ENCODE measurements at places on chromosomes 13 and 19.

GRCh38 chr13:21670006-21670882 lies 629 bp upstream of the FGF9 start:
- DNase-seq, result peak; percentile 49

DNA sequence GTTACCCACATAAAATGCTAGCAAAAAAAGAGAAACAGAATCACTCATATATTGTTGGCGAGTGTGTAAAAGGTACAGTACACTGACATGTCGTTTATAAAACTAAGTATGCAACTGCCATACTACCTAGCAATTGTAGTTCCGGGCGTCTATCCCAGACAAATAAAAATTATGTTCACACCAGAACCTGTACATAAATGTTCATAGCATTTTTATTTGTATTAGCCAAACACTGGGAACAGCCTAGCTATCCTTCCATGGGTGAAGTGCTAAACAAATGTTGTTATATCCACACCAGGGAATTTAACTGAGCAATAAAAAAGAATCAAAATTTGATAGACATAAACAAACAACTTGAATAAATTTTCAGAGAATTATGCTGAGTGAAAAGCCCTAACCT lies 28.9 kb upstream of the POSTN start:
- DNase-seq, result no peak

- DNase-seq, result no peak
These were observed 4.3 kb upstream of the NR2F6 start for GRCh38 chr19:17249887-17250548.

- no peak for DNase-seq
These were observed 1686.7 kb upstream of the MIR17HG start for GRCh38 chr13:89660752-89661151.

GRCh38 chr19:4831304-4831978 lies at the start of gene TICAM1:
TICAM1 (minus strand) TSS chr19:4831712; CDS start chr19:4818377, 13,335 bp downstream.
- DNase-seq, result no peak

DNA sequence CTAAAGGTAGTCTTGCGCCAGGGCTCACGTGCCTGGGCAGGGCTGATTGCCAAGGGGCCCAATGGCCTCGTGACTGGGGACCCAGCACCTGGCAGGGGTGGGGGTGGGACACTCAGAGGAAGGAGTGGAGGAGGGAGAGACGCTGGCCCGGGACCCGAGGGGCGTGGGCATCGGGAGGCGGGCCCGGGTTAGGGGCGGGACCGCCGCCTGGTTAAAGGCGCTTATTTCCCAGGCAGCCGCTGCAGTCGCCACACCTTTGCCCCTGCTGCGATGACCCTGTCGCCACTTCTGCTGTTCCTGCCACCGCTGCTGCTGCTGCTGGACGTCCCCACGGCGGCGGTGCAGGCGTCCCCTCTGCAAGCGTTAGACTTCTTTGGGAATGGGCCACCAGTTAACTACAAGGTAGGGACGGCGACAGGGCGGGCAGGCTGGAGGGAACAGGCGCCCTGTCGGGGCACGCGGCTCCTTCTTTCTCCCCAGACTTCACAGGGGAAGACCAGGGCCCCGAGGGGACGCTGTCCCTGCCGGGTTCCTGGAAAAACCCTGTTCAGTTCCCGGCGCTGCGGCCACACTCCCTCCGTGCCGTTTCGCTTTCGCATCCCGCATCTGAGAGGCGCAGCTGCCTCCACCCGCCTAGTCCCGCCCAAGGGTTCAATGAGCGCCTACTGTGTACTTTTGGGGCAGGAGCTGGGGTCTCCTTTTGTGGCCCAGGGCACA lies at the start of gene IFI30:
IFI30 (plus strand) TSS at position 242 of the 717 bp plus-strand sequence; CDS start at position 271, 29 bp downstream.
- no peak for DNase-seq

GRCh38 chr13:94431987-94432386 lies 47.5 kb downstream of the DCT start:
- DNase-seq, result no peak

- no peak for DNase-seq
These were observed 49.4 kb downstream of the ZNF91 start for GRCh38 chr19:23345838-23346237.

DNA sequence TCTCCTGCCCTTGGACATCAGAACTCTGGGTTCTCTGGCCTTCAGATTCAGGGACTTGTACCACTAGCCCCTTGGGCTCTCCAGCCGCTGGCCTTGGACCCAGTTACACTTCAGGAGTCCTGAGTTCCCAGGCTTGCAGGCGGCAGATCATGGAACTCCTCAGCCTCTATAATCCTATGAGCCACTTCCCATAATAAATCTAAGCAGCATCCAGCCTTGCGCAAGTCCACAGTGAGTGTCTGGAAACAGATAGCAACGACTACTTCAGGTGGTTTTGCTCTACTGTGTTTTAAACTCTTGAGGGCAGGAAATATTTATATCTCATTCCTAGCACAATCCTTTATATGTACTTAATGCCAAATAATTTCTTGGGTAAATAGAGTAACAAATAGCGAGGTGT lies 92.3 kb downstream of the COL4A1 start:
- no peak for DNase-seq

DNA sequence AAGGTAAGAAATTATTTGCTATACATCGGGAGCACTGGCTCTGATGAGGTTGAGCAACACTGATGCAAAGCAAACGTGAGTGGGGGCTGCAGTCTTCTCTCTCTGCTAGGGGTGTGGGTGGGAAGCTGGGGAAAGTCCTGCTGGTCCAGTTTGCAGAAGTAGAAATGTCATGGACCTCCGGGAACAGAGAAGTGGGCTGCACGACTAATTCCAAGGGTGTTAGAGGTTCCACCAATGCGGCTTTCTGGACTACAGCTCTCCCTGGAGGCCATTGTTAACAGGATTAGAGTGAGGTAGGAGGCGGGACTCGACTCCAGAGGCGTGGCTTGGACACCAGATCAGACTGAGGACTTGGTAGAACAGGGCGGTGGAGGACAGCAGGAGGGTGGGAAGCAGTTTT lies 5.7 kb upstream of the FBXO27 start:
- DNase-seq, result peak; percentile 52

- no peak for DNase-seq
These were observed 14.9 kb downstream of the ZIC5 start for GRCh38 chr13:99956473-99957349.

- DNase-seq, result no peak
These were observed 366.0 kb upstream of the ZNF507 start for GRCh38 chr19:31979362-31979761.

DNA sequence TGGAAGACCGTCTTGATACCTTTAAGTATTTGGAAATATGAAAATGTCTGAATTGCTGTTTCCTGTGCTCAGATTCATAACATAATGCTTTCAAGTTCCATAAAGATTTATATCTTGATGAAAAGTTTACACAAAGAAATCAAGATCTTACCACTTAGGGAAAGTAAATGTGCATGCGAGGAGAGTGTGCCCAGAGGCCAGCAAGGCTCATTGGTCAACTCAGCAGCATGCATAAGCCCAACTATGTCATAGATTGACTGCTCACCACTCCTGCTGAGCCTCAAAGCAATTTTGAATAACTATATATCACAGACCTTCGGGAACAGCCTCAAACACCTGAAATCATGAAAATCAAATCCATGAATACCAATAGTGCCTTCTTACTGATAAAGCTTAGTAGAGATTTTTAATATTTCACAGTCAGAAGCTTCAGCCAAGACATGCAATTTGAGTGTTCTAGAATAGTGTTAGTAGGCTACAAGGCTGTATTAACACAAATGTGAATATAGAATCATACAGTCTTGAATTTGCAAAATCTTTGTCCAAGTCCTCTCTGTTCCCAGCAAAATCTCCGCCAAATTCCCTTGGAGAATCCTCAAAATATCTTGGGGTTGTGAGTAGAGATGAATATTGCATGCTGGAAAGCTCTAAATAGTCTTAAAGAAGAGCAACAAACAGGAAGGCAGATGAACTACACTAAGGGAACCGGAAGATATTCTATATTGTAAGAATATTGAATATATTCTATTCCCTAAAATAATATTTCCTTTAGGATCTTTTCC lies 124.1 kb downstream of the DCLK1 start:
- no peak for DNase-seq

DNA sequence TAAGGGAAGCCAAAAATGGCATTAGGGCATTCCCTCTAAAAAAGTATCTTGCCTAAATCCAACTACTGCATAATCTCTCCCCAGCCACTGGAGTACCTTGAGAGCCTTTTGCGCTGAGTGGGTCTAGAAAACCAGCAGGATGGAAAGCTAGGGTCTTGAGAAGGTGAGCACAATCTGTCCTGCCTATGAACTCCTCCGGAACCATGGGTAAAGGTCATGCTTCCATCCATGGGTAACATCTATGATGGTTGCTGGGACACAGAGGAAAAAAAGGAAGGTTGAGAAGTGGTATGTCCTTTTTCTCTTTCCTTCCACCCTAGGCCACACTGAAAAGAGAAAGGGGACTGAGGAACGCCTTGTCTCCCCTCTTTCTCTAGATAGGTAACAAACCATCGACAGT lies 52.4 kb downstream of the ZNF676 start:
- no peak for DNase-seq

DNA sequence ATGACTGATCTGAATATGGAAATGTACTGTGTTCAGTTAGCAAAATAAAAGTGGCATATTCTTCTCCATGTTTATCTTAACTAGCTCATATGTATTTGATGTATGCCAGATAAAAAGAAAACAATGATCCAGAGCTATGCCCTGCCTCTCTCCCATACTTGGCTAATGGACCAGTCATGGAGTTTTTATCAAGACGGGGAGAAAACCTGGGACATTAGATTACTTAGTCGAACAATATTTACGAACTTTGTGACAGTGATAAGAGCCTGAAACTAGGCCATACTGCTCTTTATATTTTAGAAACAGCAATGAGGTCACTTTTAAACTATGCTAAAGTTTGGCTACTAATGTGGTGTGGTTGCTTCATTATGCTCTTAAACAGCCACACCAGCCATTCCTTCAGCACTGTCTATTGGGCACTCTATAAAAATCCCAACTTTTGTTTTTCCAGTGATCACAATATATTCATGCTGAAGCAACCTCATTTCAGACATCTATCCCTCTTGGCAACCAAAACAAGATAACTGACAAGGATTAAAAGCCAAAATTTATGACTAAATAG lies 265.0 kb downstream of the FGF14 start:
- DNase-seq, result no peak

DNA sequence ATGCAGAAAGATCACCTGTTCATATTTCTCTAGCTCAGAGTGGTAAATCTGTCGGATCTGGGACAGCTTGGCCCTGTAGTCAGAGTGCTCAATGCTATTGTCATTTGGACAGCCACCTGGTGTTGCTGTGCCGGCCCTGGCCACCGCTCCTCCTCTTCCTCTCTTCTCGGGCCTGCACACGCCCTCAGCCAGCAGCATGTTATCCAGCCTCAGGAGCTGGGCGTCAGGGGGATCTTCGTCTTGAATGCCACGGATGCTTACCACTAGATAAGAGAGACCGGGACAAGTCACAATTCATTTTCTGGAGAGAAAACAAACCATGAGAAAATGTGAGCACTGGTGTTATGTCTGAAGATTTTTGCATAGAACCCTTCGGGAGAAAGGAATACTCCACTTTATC lies 32.5 kb downstream of the CILP2 start:
- DNase-seq, result no peak

DNA sequence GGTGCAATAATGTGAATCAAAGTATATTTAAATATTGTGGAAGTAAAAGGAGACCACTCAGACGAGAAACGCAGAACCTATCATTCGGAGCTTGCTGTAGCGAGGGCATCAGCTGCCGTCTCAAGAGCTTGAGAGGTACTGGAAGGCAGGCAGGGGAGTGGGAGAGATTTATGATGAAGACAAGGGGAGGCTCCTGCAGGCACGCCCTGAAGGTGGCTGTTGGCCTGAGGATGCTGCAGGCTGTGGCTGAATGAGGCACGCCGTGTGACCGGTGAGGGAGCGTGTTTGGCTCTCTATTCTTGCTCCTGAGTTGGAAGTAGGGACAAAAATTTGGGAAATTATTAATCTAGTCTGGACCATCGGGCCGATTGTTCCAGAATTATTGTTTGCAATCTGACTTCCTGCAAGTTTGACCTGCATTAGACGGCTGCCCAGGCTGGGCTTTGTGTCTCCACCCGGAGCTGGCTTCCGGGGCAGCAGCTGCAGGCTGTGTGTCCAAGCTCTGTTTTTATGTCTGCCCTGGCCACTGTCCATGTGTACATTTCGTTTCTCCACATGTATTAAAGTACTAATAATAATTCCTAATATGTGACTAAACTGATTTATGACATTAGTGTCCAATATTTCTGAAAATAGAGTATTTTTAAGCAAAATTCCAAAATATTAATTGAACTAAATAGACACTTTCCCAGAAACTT lies 91.1 kb upstream of the ANKRD10 start:
- no peak for DNase-seq

DNA sequence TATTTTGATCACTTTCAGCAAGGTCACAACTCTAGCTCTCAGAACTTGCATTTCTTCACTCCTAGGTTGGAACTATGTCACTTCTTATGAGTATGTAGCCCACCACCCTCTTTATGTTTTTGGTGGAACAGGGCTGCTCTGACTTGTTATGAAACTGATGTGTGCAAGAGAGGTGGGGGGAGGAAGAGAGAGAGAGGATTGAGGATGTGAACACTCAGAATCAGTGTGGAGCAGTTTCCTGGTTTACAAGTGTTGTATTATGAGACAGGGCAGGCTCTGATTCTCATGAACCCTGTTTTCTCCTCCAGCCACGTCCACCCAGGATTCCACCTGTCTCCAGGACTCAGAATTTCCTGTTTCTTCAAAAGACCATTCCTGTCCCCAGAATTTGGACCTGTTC lies 16.1 kb downstream of the ZNF317 start:
- no peak for DNase-seq

DNA sequence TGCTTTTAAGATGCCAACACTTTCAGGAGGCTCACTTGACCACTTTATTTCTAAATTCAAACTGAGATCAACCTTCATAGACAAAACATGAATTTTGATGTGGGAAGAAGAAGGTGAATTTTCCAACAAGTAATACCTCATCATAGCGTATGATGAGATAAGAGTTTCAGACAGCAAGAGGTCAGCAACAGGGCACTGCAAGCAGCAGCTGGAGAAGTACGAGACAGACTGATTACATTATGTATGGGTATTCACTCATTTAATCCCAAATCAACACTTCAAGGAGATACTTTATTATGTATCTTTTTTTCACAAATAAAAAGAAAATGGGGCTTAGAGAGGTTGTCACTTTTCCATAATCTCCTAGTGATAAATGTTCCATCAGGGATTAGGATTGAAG lies 389.8 kb downstream of the TBC1D4 start:
- no peak for DNase-seq

- no peak for DNase-seq
These were observed 61.8 kb downstream of the URI1 start for GRCh38 chr19:30003866-30004265.

DNA sequence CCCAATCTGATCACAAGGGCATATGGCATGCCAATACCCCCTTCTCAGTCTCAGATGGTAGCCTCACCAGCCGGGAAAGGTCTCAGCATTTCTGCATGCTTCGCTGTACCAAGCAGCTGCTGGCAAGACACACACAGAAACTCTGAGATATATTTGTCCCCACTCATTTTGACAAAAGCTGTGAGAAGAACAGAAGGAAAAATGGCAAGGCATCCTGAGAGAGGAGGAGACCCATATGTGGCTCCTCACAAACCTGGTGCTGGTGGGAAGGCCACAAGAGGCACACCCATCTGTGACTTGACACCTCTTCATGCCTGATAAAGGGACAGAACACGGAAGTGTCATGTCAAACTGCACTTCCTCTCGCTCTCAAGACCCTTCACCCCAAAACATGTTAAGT lies 36.7 kb upstream of the DOCK9 start:
- DNase-seq, result no peak

GRCh38 chr13:36347531-36348210 lies 1.5 kb upstream of the SPART start:
- no peak for DNase-seq

Data from SW 1271 (cell line).